Hypothalamus (tissue), 51 donors: ENCODE measurements at places on chromosomes 3 and 15.

DNA sequence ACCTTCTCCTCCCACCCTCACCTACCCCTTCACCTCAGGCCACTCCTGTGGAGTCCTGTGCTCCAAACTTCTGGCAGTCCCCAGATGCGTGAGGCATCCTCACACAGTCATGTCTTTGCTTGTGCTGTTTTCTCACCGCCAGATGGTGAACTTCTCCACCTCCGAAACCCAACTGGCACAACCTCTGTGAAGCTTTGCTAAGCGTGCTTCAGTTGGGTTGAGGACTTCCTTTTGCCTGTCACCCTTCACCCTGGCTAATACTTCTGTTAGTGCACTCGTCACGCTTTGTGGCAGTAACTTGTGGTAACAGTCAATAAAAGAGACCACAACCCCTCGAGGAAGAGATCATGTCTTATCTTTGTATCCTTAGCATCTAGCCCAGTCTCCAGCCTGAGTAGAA is 42.0 kb upstream of the SKOR1 start:
- DNase-seq: no peak

GRCh38 chr3:15318661-15319060 is 13.7 kb downstream of the SH3BP5 start:
- no peak for DNase-seq

GRCh38 chr3:13346481-13347389 is 73.4 kb downstream of the NUP210 start:
- no peak for DNase-seq

DNA sequence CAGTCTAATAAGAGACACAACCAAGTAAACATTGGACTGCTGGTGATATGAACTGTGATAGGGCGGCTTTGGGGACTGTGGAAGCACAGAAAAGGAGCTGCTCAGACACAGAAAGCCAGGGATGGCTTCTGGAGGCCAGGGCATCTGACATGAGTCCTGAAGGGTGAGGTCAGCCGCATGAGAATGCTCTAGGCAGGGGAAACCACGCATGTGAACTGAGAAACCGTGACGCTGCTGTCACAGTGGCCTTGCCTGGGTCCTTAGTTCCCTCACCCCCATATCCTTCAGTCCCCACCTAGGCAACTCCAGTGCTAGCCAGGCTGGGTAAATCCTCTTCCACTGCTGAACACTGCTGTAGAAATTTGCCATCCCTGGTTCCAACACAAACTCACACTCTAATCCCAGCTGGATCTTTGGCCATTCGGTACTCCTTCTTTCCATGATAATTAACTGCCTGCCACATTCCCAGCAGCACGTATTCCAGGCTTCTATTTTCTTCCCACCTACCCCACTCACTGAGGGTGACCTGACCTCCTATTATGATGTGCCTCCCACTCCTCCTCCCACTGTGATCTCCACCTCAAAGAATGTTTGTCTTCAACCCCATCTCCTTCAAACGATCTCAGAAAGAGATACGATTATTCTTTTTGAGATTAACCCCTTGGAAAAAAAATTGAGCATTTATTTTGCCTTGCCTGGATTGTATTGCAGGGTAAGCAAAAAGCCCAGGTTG is 31.4 kb downstream of the CRYGS start:
- DNase-seq: no peak

DNA sequence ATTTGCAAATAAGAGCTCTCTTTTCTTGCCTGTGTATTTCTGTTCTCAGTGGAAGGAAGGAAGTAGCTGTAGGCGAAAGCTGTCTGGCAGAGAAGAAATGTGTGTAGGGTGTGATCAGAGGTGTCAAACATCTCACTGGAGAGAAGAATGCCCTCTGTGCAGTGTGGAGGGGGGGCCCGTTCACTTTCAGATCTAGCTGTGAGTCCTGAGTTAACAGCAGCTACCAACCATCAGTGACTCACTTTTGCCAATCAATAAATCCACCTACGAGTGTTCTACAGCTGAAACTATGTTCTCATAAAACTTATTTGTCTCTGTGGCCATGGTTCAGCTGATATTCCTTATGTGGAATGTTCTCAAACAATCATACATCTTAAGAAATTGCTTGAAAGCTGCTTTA is 103.7 kb downstream of the FRMD4B start:
- DNase-seq: no peak

DNA sequence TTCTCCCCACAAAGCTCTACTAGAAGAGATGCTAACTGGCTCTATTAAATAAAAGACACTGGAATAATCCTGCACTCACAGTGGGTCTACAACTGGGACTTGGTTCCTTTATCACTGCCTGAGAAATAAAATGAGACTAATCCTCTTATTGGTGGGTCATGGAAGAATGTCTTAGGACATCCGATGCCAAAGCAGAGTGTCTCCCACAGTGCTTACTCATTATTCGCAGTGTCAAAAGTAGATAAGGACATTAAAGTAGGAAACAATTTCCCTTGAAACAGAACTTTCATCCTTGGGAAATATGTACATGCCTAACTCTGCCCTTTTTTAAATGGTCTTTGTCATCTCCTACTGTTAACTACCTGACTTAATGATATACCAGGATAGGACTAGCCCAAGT is 71.5 kb downstream of the GSK3B start:
- no peak for DNase-seq
